ENCODE measurements at places on chromosomes 1 and 21. TPM values are rescaled to one million over a fixed set of nuclear protein-coding genes. Genes with fewer than 3 reads are reported as not detected.

The XCL2 gene
- total RNA-seq, result not detected

The SMYD2 gene
- total RNA-seq, result 44.7 TPM

The CR1L gene
- total RNA-seq, result not detected

DNA sequence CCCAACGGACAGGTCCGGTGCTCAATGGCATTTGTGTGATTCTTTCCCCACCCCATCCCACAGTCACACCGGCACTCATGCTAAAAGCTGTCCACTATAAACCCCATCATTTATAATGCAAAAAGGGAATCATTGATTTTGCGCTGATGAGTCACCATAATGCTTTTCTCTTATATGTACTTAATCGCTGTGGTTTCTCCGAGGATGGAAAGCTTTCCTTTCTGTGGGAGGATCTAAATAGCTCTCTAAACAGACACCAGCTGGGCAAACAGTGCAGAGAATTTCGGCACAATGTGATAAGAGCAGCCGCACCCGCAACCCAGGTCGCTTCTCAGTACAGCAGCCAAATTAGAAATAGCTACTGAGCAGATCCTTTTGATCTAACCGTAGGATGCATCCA is 85.6 kb downstream of the SETD4 start:
- H3K27me3 ChIP-seq, result peaks cover 44% of the 10 kb centered on the region
- H3K4me1 ChIP-seq, result no peaks in the 10 kb centered on the region
- no peak overlapping the region for H3K27ac ChIP-seq

DNA sequence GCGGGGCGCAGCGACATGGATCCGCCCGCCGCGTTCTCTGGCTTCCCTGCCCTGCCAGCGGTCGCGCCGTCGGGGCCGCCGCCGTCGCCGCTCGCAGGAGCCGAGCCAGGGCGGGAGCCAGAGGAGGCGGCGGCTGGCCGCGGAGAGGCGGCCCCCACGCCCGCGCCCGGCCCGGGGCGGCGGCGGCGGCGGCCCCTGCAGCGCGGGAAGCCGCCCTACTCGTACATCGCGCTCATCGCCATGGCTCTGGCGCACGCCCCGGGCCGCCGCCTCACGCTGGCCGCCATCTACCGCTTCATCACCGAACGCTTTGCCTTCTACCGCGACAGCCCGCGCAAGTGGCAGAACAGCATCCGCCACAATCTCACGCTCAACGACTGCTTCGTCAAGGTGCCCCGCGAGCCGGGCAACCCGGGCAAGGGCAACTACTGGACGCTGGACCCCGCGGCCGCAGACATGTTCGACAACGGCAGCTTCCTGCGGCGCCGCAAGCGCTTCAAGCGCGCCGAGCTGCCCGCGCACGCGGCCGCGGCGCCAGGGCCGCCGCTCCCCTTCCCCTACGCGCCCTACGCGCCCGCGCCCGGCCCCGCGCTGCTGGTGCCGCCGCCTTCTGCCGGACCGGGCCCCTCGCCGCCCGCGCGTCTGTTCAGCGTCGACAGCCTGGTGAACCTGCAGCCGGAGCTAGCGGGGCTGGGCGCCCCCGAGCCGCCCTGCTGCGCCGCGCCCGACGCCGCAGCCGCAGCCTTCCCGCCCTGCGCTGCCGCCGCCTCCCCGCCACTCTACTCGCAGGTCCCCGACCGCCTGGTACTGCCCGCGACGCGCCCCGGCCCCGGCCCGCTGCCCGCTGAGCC is 459 bp downstream of the FOXE3 start:
- H3K27ac ChIP-seq, result no peak overlapping the region
- peaks cover 19% of the 10 kb centered on the region for H3K27me3 ChIP-seq
- H3K4me3 ChIP-seq, result peak overlapping the region; percentile 69

- no peaks in the 10 kb centered on the region for H3K4me1 ChIP-seq
- peaks cover 18% of the 10 kb centered on the region for H3K36me3 ChIP-seq
- no peak overlapping the region for H3K4me3 ChIP-seq
- no peak overlapping the region for H3K27ac ChIP-seq
Measured at GRCh38 chr1:246971090-246971721, 36.7 kb downstream of the ZNF695 start.

- no peak overlapping the region for H3K4me3 ChIP-seq
- no peak for DNase-seq
- peak overlapping the region; percentile 69 for H3K27ac ChIP-seq
- peaks cover 20% of the 10 kb centered on the region for H3K4me1 ChIP-seq
Measured at GRCh38 chr1:67339623-67340343, 32.1 kb downstream of the IL12RB2 start.

DNA sequence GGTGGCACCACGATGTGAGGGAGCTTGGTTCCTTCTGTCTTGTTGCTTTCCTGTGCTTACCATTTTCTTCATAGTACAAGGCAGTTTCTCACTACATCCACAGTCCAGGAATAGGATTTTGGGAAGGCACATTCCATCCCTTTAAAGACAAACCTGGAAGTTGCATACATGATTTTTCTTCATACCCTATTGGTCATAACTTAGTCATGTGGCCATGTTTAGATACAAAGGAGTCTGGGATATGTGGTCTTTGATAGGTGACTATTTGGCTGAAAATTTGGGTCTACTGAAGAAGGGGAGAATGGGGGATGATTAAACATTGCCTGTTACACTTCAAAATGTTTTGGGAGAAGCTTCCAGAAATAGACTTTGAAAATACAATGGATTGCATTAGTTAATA is 7.0 kb downstream of the DYRK1A start:
- peaks cover 70% of the 10 kb centered on the region for H3K4me1 ChIP-seq
- H3K27ac ChIP-seq, result peak overlapping the region; percentile 78
- DNase-seq, result no peak
- H3K36me3 ChIP-seq, result no peaks in the 10 kb centered on the region
- H3K4me3 ChIP-seq, result no peak overlapping the region

- no peak overlapping the region for H3K27ac ChIP-seq
- H3K27me3 ChIP-seq, result peaks cover 37% of the 10 kb centered on the region
- H3K36me3 ChIP-seq, result no peaks in the 10 kb centered on the region
- H3K4me1 ChIP-seq, result peaks cover 7% of the 10 kb centered on the region
- no peak for DNase-seq
Measured at GRCh38 chr21:33033094-33033951, 7.6 kb downstream of the OLIG2 start.

- H3K4me3 ChIP-seq, result no peak overlapping the region
- H3K4me1 ChIP-seq, result peaks cover 59% of the 10 kb centered on the region
- DNase-seq, result no peak
- H3K36me3 ChIP-seq, result peaks cover 61% of the 10 kb centered on the region
- no peaks in the 10 kb centered on the region for H3K27me3 ChIP-seq
Measured at GRCh38 chr1:33332357-33332789, 11.5 kb upstream of the A3GALT2 start.

DNA sequence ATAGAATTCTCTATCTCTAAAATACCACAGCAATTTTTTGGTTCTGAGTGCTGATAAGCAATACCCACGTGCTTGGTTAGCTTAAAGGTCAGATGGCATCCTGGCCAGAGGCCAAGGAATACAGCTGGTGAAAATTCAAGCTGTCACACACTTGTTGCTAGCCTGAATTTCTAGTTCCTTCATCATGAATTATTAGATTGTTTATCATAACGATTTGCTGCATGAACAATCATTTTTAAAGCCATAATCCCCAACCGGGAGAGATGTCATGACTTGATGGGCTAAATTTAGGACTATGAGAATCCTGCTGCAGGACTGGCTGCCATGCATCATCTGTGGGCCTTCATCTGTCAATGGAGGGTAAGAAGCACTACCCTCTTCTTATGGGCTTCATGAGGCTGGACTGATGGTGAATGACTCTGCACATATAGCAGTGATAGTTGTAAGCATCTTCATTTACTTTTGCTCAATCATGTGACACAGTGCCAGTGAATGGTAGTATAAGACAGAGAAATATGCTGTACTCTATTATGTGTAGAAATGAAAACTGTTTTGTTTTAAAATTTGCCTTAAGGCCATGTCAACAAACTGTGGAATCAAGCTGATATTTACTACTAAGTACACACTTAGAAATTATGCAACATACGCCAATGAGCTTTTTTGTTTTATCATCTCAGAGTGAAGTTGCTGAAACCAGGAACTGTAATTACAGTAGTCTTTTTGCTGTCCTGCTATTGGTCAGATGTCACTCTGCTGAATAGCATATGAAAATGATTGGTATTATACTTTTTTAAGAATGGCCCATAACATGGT is 80.5 kb upstream of the RALGPS2 start:
- H3K4me3 ChIP-seq, result no peak overlapping the region
- peak overlapping the region; percentile 59 for H3K27ac ChIP-seq
- no peaks in the 10 kb centered on the region for H3K36me3 ChIP-seq
- no peak for DNase-seq
- peaks cover 31% of the 10 kb centered on the region for H3K4me1 ChIP-seq
- H3K27me3 ChIP-seq, result no peaks in the 10 kb centered on the region

- no peaks in the 10 kb centered on the region for H3K36me3 ChIP-seq
- peaks cover 87% of the 10 kb centered on the region for H3K27me3 ChIP-seq
- H3K4me1 ChIP-seq, result peaks cover 14% of the 10 kb centered on the region
Measured at GRCh38 chr1:46489638-46490405, at the start of gene DMBX1. Gene DMBX1 (plus strand): TSS chr1:46489836. CDS start chr1:46507011, 17,175 bp downstream.

DNA sequence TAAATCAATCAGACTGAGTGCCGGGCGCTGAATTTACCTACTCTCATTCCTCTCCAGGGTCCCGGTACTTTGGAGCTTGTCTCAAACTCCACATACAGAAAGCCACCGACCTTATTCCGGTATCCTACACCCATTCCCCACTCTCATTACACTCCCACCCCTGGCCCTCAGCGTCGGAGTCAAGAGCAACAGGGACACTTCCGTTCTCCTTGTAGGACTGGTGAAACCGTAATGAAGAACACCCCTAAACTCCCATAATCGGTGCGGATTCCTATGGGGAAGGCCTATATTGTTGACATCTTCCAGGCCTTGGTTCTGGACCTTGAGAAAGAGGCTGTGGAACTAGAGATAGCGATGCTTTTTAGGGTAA is 798 bp downstream of the ZBED6 start:
- peaks cover 22% of the 10 kb centered on the region for H3K36me3 ChIP-seq
- peak overlapping the region; percentile 96 for H3K4me3 ChIP-seq
- H3K27ac ChIP-seq, result peak overlapping the region; percentile 98
- DNase-seq, result no peak

- no peak for DNase-seq
- peaks cover 72% of the 10 kb centered on the region for H3K36me3 ChIP-seq
- no peaks in the 10 kb centered on the region for H3K4me1 ChIP-seq
- no peak overlapping the region for H3K4me3 ChIP-seq
- no peaks in the 10 kb centered on the region for H3K27me3 ChIP-seq
Measured at GRCh38 chr1:51788938-51789337, 89.6 kb downstream of the NRDC start.

- H3K27me3 ChIP-seq, result no peaks in the 10 kb centered on the region
- H3K4me1 ChIP-seq, result peaks cover 57% of the 10 kb centered on the region
- DNase-seq, result no peak
- H3K27ac ChIP-seq, result peak overlapping the region; percentile 83
- peak overlapping the region; percentile 44 for H3K4me3 ChIP-seq
Measured at GRCh38 chr1:234918961-234919761, 209.5 kb downstream of the TOMM20 start.

DNA sequence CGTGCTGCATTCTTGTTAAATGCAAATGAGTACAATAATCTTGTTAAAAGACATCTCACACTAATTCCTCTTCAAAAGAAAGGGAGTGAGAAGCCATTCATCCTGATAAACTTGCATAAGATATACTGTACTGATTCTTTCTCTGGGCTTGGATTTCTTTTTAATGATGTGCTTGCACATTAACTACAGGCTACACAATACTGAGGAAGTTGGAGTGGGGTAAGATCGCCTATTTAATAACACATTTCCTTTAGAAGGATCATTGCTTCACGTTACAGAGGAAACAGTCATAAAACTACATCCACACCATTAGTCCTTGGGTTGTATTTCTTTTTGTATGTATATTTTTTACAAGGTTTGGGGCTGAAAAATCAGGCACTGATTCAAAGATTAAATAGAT is 36.6 kb downstream of the NRIP1 start:
- DNase-seq, result no peak
- no peaks in the 10 kb centered on the region for H3K27me3 ChIP-seq
- no peak overlapping the region for H3K4me3 ChIP-seq
- H3K4me1 ChIP-seq, result peaks cover 7% of the 10 kb centered on the region

DNA sequence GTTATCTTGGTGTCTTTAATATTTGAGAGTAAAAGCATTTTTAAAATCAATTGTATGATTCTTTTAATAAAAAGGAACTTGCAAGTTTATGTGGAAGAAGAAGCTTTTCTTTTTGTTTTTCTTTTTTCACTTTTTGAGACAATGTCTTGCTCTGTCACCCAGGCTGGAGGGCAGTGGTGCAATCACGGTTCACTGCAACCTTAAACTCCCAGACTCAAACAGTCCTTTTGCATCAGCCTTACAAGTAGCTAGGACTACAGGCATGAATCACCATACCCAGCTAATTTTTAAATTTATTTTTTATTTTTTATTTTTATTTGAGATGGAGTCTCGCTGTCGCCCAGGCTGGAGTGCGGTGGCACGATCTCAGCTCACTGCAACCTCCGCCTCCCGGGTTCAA is 34.1 kb downstream of the CMPK1 start:
- no peak overlapping the region for H3K27ac ChIP-seq
- no peak for DNase-seq
- H3K4me1 ChIP-seq, result peaks cover 9% of the 10 kb centered on the region
- H3K27me3 ChIP-seq, result no peaks in the 10 kb centered on the region

GRCh38 chr1:201708085-201708512 is 120.9 kb upstream of the IPO9 start:
- H3K27me3 ChIP-seq, result no peaks in the 10 kb centered on the region
- H3K4me1 ChIP-seq, result peaks cover 77% of the 10 kb centered on the region
- H3K4me3 ChIP-seq, result no peak overlapping the region
- H3K27ac ChIP-seq, result peak overlapping the region; percentile 100
- no peak for DNase-seq
- no peaks in the 10 kb centered on the region for H3K36me3 ChIP-seq

Measured in osteocyte (in vitro differentiated cells).